ENCODE measurements at places on chromosomes 11 and 22.
A peak's percentile ranks its signal among the peaks of the same experiment; 100 is the strongest.

GRCh38 chr11:44875037-44875436 lies 75.6 kb downstream of the TP53I11 start:
- DNase-seq = no peak

GRCh38 chr11:70464509-70465361 lies 66.4 kb downstream of the CTTN start:
- no peak for DNase-seq

GRCh38 chr22:37681556-37682049 lies 4.5 kb upstream of the NOL12 start:
- DNase-seq = peak; percentile 43

DNA sequence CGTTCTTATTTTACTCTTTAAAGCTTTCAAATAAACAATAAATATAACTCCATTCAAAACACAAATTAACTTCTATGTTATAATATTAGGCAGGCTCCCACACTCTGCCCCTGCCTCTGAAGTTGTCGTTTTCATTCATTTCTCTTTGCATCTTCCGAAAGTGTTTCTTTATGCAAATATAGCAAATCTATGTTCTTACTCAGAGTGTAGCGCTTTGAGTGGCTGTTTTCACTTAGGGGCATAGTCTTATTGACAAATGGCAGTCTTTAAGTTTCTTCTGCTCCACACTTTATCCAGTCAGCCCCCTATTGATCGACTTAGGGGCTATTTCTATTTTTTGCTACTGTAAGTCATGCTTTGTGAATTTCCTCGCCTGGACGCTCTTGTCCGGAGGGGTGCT lies 45.3 kb upstream of the RTL6 start:
- DNase-seq = no peak

DNA sequence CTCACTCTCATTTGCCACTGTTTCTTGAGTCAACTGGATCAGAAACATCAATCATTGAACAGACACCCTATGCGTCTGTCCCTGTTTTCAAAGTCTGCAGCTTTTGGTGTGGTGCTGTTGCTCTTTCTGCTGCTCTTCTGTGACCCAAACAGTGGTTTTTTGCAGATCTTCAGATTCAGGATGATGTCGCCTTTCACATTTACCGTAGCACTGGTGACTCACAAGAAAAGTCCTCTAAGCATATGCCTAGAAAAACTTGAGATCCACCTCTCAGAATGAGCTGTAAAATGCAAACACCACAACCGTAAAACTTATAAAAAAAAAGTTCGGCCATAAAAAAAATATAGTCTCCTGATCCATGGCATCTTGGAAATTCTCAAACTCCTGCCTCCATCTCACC lies 400.4 kb downstream of the NTM start:
- DNase-seq = no peak

DNA sequence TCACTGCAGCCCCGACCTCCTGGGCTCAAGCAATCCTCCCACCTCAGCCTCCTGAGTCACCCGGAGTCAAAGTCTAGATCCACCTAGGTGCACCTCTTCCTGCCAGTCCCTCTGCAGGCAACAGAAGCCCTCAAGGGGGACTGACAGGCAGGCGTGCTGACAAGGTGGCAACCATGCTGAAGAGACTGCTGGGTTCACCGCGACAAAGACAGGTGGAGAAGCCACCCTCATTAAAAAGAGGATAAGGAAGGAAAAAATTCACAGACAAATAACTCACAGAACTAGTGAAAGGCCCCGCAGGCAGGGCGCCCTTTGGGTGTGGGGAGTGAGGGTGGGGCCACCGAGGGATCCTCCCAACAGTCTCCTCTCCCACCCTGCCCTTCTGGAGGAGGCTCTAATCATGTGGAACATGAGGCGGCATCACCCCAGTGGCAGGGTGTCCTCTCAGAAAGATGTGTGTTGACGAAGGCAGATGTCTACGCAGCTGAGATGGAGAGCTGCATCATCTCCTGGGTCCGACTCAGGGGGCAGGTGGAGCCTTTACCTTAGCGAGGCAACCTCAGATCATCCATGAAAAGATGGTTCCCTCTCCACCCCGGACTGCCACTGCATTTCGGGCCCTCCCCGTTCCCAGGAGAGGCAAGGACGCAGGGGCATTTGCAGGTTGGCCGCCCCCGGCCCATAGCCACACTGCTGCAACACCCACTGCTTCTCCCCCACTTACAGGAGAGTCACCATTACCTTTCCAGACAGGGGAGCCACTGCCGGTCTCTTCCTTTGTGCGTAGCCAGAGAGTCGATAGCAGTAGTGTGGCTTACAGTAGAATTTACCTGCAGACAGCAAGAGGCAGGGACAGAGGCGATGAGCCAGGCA lies 91.2 kb upstream of the BID start:
- DNase-seq = no peak

- no peak for DNase-seq
These were observed 103.7 kb downstream of the LRRC32 start for GRCh38 chr11:76566811-76567210.

DNA sequence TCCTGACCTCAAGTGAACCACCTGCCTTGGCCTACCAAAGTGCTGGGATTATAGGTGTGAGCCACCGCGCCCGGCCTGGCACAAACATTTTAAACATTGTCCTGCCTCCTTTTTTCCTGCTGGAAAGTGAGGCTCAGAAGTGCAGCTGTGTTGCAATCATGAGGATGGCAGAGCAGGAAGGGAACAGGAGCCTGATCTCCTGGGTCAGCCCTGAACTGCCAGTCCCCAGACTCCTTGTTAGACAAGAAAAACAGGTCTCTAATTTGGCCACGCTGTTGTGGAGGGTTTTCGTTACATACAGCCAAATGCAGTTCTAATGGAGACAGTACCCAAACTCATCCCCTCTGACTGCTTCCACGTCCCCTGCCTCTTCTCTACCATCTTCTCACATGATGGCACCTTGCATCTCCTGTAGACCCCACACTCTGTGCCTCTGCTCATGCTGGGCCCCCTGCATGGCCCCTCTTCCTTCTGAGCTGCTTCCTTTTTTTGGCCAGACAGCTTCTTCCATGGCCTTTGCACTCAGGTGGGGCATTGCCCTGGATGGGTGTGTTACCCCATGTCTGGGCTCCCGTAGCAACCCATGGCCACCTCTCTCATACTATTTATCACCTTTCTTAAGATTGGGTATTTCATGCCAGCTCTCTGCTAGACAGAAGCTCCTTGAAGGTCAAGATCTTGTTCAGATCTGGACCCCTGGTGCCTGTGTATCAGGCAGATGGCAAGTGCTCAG lies 227.1 kb downstream of the CEP164 start:
- DNase-seq = no peak

GRCh38 chr22:49807780-49808708 lies 19.6 kb downstream of the BRD1 start:
- no peak for DNase-seq

- no peak for DNase-seq
These were observed 127.4 kb upstream of the ANO5 start for GRCh38 chr11:22065472-22065871.

GRCh38 chr22:46067159-46068111 lies 82.9 kb upstream of the PPARA start:
- DNase-seq = no peak

- DNase-seq = no peak
These were observed 3.1 kb upstream of the BCR start for GRCh38 chr22:23177197-23177596.

GRCh38 chr22:29092243-29092642 lies 19.4 kb downstream of the KREMEN1 start:
- DNase-seq = no peak

GRCh38 chr11:8767466-8768142 lies 85.0 kb downstream of the RPL27A start:
- no peak for DNase-seq

GRCh38 chr11:11384829-11385228 lies 31.8 kb upstream of the CSNK2A3 start:
- DNase-seq = no peak

DNA sequence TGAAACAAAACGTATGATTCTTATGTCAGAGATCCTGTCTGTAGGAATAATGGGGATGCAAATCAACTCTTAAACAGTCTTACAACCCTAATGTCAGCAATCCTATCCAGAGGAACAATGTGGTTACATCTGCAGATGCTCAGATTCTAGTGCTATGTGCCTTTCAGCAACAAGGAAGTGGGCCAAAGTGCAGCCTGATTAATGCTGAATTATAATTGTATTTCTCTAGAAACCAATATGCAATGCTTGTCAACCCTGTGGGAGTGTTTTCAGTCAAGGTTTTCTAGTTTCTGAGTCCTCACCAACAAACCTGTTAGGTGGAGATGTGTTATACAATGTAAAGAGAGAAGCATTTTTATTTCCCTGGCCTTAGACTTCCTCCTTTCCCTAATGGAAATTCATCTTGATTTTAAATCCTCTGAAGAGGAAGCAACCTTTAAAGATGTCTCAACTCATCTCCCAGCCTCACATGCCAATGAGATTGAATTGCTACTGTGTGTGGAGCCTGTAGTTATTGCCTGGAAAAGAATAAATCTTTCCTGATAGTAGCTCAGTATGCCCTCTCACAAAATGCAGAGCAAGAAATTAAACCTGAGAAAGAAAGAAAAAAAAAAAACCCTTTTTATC lies 26.2 kb upstream of the TMEM123 start:
- no peak for DNase-seq
